AG08396 (cell line): ENCODE measurements at places on chromosomes 11 and 22.

DNA sequence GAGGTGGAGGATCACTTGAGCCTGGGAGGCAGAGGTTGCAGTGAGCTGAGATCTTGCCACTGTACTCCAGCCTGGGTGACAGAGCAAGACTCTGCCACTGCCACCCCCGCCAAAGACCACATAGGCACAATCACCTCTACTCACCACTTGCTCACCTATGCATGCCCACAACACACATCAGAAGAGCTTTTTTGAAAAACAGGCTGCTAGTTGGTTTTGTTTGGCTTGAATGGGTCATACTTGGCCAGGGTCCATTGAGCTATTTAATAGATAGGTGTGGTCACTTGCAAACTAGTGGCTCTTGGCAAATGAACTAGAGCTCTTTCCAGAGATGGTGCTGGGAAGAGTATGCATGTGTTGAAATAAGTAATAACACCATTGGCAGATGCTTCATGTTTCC lies 80.1 kb downstream of the EMSY start:
- peak; percentile 24 for DNase-seq

- DNase-seq = no peak
Observed at GRCh38 chr22:40482391-40482790, 112.0 kb downstream of the SGSM3 start.

GRCh38 chr11:130379276-130379675 lies 49.1 kb downstream of the ADAMTS8 start:
- no peak for DNase-seq

DNA sequence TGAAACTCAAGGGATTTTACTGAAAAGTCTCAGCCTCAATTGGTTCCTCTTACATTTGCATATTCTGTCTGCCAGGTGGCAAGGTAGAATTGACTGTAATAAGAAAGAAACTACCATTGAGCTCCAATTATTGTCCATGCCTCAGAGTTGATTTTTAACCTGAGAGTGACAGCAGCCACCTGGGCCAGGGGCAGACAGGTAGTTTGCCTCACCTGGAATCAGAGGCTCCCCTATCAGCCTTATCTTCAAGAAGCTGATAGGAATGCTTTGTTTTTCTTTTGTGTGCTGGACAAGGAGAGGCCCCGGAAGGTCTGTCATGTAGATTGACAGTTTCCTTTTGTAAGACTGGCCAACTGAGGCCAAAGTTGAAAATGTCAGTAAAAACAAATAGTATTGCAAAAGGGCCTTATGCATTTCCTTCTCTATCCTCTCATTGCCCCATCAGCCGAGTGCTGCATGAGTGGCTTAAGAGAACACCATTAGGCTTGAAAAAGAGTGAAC lies 34.1 kb downstream of the CD44 start:
- DNase-seq = no peak

DNA sequence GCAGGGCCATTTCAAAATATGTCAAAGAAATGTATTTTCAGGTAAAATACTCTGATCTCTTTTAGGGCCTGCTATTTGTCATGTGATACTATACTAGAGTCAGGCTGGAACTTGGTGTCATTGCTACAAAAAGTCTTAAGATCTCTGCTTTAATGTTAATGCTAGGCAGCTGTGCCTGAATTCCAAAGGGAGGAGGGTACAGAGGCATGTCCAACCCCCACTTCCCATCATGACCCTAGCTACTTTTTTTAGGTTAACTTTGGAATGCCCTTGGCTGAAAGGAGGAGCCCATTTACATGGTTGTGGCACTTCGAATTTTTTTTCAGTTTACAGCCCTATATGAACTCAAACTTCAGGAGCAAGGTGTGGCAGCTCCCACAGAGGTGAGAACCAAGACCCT lies 58.1 kb downstream of the OSBP2 start:
- no peak for DNase-seq

GRCh38 chr11:67024966-67025365 lies 2.0 kb downstream of the SYT12 start:
- DNase-seq = no peak

GRCh38 chr11:1149545-1149944 lies 8.2 kb upstream of the MUC5AC start:
- no peak for DNase-seq

GRCh38 chr11:11171854-11172253 lies 181.2 kb downstream of the CSNK2A3 start:
- no peak for DNase-seq

- DNase-seq = no peak
Observed at GRCh38 chr11:19816040-19816439, 103.4 kb downstream of the NAV2 start.

GRCh38 chr11:99589771-99590170 lies 569.0 kb downstream of the CNTN5 start:
- no peak for DNase-seq

- DNase-seq = no peak
Observed at GRCh38 chr11:113698515-113698914, 7.6 kb downstream of the TMPRSS5 start.

DNA sequence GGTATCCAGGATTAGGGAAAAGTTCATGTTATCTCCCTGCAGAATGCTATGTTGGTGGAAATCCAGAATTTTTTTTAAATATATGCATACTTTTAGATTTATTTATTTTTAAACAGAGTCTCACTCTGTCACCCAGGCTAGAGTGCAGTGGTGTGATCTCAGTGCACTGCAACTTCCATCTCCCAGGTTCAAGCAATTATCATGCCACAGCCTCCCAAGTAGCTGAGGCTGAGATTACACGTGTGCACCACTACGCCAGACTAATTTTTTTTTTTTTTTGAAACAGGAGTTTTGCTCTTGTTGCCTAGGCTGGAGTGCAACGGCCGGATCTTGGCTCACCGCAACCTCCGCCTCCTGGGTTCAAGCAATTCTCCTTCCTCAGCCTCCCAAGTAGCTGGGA lies 2.6 kb downstream of the PACSIN2 start:
- DNase-seq = no peak

- no peak for DNase-seq
Observed at GRCh38 chr22:37999640-38000272, 15.4 kb upstream of the SOX10 start.

GRCh38 chr22:24103301-24103700 lies 78.0 kb upstream of the SUSD2 start:
- no peak for DNase-seq

- no peak for DNase-seq
Observed at GRCh38 chr11:60934124-60934789, 10.0 kb downstream of the TMEM132A start.

DNA sequence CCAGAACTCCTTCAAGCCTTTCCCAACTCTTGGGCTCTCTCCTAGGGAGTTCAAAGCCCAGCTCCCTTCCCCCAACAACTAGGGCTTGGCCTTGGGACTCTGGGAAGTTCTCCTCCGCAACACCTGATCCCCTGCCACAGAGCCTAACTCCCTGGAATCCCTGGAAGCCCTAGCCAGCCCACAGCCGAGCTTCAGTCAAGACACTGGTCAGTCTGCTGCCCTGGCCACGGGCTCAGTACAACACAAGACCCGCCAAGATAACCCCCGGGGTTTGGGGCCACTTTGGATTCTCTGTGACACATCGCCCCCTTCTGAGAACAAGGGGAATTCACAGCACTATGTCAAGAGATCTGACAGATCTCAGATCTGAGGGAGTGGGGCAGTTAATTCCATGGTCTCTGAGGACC lies 58.3 kb downstream of the SLC22A12 start:
- DNase-seq = no peak

DNA sequence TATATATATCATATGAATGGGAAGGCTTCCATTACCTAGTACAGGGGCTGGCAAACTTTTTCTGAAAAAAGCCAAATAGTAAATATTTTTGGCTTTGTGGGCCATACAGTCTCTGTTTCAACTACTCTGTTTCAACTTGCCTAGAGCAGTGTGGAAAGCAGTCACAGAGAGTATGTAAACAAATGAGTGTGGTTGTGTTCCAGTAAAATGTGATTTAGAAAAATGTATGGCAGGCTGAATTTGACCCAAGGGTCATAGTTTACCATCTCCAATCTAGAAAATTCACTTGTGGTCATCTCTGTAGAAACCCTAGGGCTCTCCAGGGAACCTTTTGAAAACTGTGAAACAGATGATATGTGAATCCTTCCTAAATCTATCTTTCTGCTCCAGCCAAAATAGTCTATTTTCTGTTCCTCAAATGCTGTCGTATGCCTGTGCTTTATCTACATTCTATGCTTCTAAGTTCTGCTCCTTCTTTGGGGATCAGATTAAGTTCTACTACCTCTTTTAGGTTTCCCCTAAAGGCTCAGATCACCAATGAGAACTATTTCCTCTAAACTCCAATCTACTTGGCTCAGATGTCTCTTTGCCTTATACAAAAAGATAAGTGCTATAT lies 356.2 kb downstream of the METTL15 start:
- peak; percentile 13 for DNase-seq

GRCh38 chr11:581752-582151 lies 5.5 kb downstream of the PHRF1 start:
- no peak for DNase-seq

DNA sequence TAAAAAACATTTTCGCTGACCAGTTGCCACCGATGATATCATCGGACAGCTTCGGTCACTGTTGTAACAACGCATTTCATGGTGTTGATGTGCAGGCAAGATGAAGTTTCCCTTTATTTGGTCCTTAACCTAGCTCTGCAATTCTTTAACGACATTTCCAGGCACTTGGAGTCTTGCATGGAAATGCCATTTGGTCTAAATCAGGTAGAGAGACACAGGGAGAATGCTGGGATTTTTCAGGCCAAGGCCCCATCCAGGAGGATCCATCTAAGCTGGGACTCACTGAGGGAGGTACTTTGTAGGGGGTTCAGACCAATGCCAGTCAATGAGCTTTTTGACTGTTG lies 121.5 kb upstream of the RCN1 start:
- no peak for DNase-seq

DNA sequence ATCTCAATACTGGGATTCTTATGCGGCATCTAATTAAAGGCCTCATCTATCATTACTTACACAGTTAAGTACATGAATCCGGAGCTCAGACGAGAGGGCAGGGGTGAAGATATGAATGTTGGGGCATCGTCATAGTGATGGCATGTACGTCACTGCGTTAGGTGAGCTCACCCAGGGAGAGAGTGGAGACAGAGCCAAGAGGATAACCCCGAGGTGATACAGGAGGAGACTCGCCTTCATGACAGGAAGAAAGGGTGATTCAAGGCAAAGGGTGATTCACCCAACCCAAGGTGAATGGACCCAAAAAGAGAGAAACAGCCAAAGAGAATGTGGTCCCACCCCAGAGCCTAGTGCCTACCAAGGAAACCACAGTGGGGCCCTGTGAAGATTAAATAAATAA lies 132.9 kb upstream of the BLID start:
- DNase-seq = no peak

GRCh38 chr11:93059117-93059957 lies 89.9 kb downstream of the MTNR1B start:
- no peak for DNase-seq

DNA sequence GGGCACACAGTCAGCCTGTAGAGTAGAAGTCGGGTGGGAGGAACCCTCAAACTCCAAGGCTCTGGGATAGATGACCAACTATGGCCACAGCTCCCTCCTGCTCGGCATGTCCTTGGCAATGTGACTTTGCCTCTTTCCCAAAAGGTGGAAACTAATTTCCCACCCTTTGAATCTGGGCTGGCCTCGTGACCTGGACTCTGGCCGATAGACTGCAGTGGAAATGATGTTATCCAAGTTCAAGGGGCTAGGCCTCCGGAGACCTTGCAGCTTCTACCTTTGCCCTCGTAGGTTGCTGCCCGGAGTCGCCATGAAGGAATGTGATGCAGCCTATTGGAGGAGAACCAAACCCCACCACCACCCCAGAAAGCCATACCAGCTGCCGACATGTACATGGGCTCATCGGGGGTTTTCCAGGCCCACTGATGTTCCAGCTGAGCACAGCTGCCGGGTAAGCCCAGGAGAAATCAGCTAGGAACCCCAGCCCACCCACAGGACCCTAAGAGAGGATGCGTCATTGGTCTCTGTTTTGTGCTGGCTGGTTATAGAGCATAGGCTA lies 30.4 kb downstream of the KCNJ4 start:
- DNase-seq = no peak

- no peak for DNase-seq
Observed at GRCh38 chr11:67165623-67166022, 46.6 kb downstream of the KDM2A start.

DNA sequence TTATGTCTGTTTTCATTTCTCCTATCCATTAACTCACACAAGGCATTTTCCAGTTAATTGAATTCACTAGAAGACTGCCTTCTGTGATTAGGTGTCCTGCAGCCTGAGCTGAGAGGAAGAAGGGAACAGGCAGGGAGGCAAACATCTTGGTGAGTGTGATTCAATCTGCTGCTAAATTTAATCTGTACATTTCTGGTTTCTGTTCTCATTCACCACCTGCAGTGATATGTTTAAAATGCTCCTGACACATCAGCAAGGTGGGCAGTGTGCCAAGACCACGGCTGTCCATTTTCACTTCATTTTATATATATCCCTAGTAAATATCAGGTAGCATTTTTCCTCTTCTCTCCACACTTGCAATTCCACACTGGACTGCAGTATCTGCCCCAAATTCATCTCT lies 416.5 kb downstream of the TMEM135 start:
- DNase-seq = no peak

DNA sequence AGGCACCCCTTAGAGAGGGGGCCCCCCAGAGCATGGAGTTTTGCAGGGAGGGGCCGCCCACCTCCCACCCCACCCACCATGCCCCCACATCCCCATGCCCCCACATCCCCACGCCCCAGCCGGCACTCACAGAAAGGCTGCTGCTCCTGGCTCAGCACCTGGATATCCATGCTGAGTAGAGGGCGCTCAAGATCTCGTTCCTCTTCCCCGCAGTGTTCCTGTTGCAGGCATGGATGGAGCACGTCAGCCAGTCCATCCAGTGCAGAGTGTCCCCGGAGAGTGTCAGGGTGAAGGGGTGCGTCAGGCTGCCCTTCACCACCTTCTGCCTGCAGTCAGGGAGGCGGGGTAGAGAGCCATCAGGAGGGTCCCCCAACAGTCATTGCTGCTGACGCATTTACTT lies 156.2 kb downstream of the CRYBB2 start:
- DNase-seq = no peak

GRCh38 chr22:41907436-41908401 lies 7.2 kb downstream of the SHISA8 start:
- peak; percentile 53 for DNase-seq

DNA sequence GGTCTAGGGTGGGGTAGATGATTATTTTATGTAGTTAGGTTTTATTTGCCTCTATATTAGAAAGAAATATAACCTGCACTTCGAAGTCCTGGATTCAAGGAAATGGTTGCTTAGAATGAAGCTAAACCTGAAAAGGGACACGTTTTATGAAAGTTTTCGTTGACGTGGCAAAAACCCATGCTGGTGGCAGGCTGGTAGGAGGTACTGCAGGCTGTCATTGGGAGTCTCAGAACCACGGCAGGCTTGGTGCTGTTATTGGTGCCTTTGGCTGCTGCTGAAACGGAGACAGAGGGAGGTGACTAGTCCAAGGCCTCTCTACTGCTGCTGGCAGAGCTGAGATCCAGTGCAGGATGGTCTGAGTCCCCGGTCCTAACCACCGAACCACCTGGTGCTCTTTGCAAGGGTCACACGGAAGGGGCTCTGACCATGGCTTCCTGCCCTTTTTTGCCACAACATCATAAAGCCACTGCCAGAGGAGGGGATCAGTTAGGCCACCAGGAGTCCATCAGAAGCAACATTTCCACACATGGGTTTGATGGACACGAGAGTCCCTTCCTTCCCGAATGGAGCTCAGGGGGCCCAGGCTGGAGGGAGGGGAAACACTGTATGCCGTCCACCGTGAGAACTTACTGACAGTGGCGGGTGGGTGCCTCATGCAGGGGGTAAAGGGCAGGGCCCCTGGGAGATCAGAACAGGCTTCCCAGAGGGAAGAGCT lies 13.4 kb downstream of the CSF2RB start:
- DNase-seq = no peak

- DNase-seq = peak; percentile 65
Observed at GRCh38 chr11:12526789-12527188, 147.4 kb upstream of the TEAD1 start.

- no peak for DNase-seq
Observed at GRCh38 chr11:122394313-122394712, 261.2 kb upstream of the UBASH3B start.
